ENCODE measurements at places on chromosomes 6 and 20. TPM values are rescaled to one million over a fixed set of nuclear protein-coding genes. Genes with fewer than 3 reads are reported as not detected.

DNA sequence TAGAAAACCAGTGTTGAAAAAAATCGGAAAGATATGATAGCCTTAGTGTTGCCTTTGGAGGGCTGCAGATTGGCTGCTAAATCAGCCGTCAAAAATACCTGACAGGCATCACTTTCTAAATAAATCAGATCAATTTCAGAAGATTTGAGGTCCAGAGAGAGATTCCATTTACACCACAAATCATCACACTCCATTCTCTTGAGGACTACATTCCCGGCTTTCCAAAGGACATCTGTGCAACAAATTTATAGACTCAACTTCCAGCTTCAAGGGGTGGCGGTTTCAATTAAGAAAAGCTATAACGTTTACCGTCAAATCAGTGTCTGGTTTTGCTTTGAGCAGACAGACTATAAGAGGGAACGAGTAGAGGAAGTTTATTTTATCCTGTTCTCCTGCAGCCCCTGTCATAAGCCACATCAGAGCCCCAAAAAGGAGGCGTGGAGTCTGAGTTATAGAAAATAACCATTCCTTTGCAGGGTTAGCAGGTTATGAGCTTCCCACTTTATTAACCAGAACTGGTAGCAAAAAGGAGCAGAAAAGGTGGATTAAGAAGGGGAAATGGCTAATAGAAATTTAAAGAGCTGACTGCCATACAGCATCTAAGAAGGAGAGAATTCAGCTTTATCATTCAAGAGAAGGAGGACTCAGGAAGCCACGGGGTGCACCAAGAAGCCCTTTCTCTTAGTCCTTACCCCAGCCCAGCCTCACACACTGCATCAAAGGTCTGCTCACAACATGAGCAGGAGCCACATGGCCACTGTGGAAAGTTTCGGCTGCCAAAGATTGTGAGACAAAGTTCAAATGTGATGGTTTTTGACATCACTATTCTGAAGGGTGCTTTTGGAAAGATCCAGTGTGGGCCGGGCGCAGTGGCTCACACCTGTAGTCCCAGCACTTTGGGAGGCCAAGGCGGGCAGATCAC lies 12.9 kb upstream of the UQCC2 start:
- no peak overlapping the region for H3K4me3 ChIP-seq
- no peak for DNase-seq
- H3K27me3 ChIP-seq: peaks cover 4% of the 10 kb centered on the region
- no peak overlapping the region for H3K27ac ChIP-seq

- no peak for DNase-seq
- peaks cover 10% of the 10 kb centered on the region for H3K4me1 ChIP-seq
- no peak overlapping the region for H3K27ac ChIP-seq
- H3K4me3 ChIP-seq: no peak overlapping the region
- no peaks in the 10 kb centered on the region for H3K27me3 ChIP-seq
- H3K36me3 ChIP-seq: no peaks in the 10 kb centered on the region
Observed at GRCh38 chr6:80528115-80528514, 421.6 kb downstream of the BCKDHB start.

GRCh38 chr6:36149476-36149875 lies 19.2 kb downstream of the MAPK13 start:
- no peaks in the 10 kb centered on the region for H3K27me3 ChIP-seq
- no peaks in the 10 kb centered on the region for H3K4me1 ChIP-seq
- no peak for DNase-seq
- no peak overlapping the region for H3K4me3 ChIP-seq
- H3K36me3 ChIP-seq: no peaks in the 10 kb centered on the region

Gene ERVFRD-1
- total RNA-seq: not detected

DNA sequence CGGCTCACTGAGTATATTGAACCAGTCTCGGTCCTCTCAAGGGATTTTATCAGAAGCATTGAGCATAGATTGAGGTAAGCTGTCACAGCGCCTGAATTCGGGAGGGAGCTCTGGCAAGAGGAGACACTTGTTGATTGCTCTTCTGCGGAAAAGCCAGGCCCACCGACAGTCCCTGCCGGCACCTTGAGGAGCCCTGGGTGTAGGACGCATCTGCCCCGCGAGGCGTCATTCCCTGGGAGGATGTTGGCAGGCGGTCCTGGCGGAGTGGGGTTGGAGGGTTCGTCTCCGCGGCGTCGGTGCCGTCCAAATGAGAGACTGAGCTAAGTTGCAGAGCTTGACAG lies 843 bp downstream of the FBXO9 start:
- no peak overlapping the region for H3K27ac ChIP-seq
- no peak for DNase-seq
- no peaks in the 10 kb centered on the region for H3K36me3 ChIP-seq
- no peaks in the 10 kb centered on the region for H3K27me3 ChIP-seq
- peaks cover 34% of the 10 kb centered on the region for H3K4me1 ChIP-seq

DNA sequence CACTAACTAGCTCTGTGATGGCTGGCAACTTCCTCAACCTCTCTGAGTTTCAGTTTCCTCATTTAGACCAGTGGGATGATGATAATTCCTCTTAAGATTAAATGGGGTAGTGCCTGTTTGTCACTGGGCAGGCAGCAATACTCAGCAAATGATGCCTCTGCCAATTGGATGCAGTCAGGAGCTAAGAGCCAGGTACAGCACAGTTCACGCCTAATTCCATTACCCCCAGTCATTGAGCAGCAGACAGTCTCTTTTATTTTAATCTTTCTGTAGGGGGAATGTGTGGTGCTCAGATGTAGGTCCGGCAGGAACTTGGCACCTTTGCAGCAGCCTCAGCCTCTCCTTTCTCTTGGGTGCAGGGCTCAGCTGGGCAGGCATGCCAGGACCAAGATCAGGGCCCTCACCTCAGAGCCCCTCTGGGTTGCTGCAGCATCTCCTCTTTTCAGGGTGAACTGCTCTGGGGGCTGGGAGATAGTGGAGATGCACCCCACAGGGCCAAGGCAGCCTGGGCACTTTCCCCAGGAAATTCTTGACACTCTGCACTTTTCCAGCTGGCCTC lies 243.8 kb downstream of the LRFN2 start:
- H3K27me3 ChIP-seq: peaks cover 7% of the 10 kb centered on the region
- H3K36me3 ChIP-seq: no peaks in the 10 kb centered on the region
- H3K4me1 ChIP-seq: peaks cover 21% of the 10 kb centered on the region
- no peak for DNase-seq
- no peak overlapping the region for H3K27ac ChIP-seq

DNA sequence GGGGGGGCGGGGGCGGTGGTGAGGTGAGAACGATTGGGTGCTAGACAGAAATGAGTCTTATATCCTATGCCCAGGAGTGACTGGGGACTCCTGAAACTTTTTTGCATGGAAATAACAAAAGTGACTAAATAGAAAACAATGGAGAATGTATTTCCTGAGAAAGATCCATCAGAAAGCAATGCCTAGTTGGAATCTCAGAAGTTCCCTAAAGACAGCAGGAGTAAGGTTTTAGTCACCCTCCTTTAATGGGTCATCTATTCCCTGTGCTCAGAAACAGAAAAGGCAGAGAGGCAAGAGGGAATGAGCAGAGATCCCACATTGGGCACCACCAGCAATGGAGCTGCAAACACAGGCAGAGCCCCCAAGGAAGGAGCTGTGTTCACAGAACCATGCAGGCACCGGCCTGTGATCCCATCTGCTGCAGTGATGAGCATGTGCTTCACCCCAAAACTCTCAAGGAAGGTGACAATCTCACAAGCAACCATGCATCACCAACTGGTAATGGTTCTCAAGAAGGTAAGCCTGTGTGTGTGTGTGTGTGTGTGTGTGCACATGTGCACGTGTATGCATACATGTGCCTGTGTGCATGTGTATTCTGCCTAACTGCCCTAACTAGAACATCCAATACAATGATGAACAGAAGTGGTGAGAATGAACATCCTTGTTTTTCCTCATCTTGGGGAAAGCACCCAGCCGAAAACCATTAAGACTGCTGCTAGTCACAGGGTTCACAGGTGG lies 168.4 kb downstream of the WDR27 start:
- no peaks in the 10 kb centered on the region for H3K27me3 ChIP-seq
- peaks cover 45% of the 10 kb centered on the region for H3K36me3 ChIP-seq
- no peak for DNase-seq
- H3K4me3 ChIP-seq: no peak overlapping the region
- H3K27ac ChIP-seq: no peak overlapping the region

DNA sequence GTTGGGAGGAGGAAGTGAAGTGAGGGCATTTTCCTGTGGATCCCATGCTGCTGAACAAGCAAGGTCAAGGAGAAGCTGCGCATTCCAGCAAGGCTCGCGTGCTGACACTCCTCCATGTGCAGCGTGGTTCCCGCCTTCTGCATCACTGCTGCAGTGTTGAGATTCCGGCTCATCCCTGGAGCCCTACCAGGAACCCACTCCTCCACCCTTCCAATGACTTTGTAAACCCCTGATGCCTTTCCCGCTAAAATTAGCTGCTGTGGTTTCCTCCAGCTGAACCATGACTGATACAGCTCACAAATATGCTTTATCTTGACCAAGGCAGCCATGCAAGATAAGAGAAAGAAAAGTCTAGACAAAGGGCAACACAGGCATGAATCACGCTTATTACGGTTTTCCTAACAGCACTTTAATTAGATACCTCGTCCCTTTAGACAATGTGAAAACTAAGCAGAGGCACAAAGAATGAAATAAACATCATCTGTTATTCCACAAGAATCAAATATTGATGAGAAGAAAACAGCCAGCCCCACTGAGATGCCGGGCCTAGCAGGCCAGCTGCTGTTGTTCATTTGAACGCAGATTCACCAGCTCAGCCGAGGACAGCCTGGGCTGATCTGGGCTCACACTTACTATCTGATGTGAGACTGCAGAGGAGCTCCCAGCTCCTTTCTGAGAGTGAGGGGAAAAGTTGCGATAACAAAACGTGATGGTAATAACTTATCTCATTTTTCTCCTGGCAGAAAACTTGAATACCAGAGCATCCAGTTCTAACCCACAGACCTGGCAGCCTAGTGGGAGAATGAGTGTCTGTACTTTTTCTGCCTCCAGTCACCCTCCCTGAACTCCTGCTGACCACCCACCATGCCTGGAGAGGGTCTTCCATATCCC lies 14.2 kb upstream of the BNIP5 start:
- H3K36me3 ChIP-seq: no peaks in the 10 kb centered on the region
- no peak for DNase-seq
- no peak overlapping the region for H3K27ac ChIP-seq
- H3K4me1 ChIP-seq: peaks cover 10% of the 10 kb centered on the region
- H3K4me3 ChIP-seq: no peak overlapping the region

GRCh38 chr20:45047581-45048119 lies 53.3 kb downstream of the KCNS1 start:
- H3K4me3 ChIP-seq: no peak overlapping the region
- peaks cover 40% of the 10 kb centered on the region for H3K4me1 ChIP-seq
- H3K27me3 ChIP-seq: no peaks in the 10 kb centered on the region
- no peak for DNase-seq
- H3K27ac ChIP-seq: no peak overlapping the region

- H3K4me3 ChIP-seq: peak overlapping the region; percentile 98
- peaks cover 22% of the 10 kb centered on the region for H3K4me1 ChIP-seq
- no peaks in the 10 kb centered on the region for H3K36me3 ChIP-seq
- H3K27me3 ChIP-seq: peaks cover 20% of the 10 kb centered on the region
- H3K27ac ChIP-seq: no peak overlapping the region
- no peak for DNase-seq
Observed at GRCh38 chr6:142942805-142943227, 2.2 kb downstream of the HIVEP2 start.

Measured in neural crest cell (in vitro differentiated cells).